ENCODE measurements at places on chromosomes 7 and 10.

- DNase-seq: no peak
Observed at GRCh38 chr10:67678335-67678974, 17.5 kb downstream of the CTNNA3 start.

- DNase-seq: no peak
Observed at GRCh38 chr7:48365010-48365409, 193.8 kb downstream of the ABCA13 start.

DNA sequence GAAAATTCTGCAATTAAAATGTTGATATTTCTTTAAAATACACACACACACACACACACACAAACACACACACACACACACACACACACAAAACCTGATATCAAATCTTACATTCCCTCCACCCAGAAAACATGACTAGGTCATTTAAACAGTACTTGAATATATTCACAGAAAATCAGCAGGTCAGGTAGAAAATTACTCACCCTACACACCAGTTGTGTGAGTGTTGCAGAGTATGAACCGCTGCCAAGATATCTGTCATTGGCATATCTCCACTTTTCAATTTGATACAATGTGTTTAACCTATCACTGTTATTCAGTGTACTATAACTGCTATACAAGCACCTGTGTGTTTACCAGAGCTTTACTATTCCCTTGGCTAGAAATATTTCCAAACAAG is 283.6 kb upstream of the LRRTM3 start:
- no peak for DNase-seq

GRCh38 chr10:35876248-35876647 is 234.2 kb upstream of the FZD8 start:
- DNase-seq: no peak

DNA sequence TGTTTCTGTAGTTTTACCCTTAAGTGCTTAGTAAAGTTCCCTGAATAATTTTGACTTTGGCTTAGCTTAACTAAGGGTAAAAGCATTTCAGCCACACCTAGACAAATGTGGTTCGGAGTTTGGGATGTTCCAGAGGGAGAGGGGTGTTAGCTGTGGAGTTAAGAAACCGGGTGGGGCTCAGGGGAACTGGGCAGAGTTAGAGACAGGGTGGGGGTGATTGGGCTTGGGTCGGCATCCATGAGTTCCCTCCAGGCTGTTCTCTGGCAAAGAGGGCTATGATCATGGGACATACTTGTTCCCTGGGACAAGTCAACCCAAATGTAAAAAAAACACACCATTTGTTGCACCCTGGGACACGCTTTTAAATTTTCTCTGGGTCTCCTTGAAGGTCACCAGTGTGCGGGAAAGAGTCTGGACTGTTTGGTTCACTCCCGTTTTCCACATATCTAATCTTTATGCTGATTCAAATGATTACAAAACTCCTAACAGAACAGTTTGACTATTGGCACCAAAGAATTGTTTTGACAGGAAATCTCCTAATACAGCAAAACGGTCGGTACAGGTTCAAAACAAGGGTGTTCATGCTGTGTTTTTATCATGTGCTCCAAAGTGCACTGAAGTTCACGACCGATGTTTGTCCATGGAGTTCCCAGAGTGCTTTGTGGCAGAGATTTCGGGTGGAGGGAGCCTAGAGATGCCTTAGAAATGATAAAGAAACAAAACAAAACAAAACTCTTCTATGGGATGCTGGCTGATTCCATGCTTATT is 56.5 kb downstream of the PLXDC2 start:
- no peak for DNase-seq

All from NCI-H2227 treated with DMSO at 0.1 percent for 48 hours (cell line).